Cortex of kidney (tissue), 1 donor: ENCODE measurements at places on chromosomes 2 and 18.

DNA sequence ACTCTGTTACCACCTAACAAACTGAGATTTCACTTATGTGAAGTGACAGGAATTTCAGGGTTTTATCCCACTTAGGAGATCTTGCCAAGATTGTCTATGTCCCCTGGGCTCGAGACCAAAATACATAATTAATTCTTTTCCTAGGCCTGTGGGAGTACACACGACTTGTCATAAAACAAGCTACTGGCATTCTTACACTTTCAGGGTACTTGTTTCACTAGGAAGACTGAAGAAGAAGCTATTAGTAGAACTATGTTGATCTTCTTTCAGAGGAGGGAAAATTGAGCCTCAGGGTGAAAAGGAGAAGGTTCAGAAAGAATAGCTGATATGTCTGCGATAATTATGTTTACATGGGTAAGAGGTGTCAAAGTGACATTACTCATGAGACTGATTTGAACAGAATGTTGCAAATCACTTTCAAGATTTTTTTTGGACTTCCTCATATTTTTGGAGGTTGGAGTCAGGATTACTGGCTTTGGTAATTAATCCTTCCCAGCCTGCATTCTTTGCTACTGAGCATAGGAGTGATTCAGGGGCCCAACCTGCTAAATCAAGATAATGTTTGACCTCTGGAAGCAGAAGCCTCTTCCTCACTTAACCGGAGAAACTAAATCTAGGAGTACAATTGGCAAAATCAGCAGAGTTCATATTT is 240.0 kb upstream of the NT5C1B start:
- no peak for DNase-seq

DNA sequence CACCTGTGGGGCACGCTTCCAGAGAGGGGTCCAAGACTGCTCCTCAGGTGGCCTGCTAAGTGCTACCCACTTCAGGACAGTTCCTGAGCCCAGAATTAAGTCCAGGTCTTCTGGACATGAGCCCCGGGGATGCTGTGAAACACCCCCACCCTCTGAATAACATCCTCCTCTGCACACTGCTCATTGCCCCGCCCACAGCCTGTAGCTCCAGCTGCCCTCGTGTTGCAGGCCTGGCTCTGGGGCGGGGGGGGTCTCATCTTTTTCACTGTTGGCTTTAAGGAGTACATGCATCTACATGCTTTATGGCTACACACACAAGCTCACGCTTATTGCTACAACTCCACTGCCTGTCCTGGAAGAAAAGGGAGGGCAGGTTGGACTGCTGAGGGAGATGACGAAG is 92.8 kb downstream of the PTGR3 start:
- DNase-seq = no peak

DNA sequence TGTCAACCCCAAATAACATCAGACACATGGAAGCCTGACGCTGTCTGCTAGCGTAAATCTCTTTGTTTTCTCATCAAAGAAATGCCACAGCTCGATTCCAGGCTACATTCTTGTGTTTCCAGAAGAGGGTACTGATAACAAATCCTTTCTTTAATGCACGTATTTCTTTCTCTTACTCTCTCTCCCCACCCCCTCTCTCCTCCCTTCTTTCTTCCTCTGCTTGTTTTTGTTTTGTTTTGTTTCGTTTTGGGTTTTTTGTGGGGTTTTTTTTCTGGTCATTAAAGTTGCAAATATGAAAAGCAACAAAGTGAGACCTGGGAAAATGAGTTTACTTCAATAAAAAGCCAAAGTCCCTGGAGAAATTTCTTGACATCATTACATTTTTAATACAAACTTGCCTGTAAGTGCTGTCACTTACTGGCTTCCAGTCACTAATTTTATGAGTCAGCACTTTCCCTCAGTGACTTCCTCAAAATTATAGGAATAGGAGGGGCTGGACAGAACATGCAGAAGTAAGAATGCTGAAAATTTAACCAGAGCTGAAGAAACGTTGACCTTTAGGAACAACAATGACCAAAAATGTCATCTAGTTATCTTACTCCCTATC is 106.7 kb upstream of the NABP1 start:
- DNase-seq = no peak

- DNase-seq = no peak
These were observed 113.7 kb upstream of the SPRED2 start for GRCh38 chr2:65545837-65546805.

DNA sequence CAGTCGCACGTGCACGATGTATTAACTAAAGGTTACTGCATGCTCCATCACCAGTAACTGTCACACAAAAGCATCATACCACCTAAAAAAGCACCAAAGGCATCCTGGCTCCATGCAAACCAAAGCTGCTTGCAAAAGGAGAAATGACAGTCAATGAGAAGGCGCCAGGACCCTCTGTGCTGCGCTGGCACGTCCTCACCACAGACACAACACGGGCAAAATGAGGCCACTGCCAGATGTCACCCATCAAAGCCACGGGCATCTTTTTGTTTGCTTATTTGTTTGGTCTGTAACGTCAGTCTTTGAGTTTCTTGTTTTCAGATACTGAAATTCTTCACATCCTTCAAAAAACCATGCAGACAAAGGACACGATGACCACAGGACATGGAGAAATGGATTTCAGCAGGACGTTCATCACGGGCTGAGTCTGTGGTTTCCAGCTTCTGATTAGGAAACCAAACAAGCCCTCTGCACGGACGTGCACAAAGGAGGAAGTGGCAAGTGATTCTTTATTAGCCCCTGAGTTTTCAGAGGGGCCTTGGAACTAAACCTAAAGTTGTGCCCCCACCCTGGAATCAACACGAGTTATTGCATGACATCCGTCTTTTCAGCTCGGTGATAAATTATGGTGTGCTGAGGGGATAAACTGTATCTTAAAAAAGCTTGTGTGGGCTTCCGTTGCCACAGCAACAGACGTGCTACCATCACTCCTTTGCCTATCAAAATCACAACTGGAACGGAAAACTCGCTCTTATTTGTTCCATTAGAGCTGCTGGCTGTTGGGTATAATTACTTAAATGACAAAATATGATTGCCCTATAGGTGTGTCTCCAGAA is 181.8 kb downstream of the EIPR1 start:
- no peak for DNase-seq

DNA sequence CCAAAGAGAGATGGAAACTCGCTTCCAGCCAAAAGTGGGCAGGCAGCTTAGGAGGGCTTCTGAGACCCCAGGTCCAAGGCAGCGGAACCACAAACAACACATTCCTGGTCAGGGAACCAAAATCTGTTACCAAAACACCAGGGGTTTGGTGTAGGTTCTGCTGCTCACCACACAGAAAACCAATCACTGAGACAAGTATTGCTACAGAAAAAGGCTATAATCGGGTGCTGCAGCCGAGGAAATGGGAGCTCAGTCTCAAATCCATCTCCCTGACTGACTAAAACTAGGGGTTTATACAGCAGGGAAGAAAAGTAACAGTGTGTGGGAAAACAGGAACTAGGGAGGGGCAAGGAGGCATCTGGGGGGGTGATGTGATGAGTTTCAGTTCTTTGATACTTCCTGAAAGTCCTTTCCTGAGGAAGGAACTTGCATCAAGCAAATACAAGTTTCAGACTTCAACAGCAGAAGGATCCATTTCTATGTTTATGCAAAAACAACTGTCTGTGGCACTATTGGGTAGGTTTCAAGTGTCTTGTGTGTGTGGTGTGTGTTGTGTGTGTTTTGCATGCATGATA is 108.0 kb downstream of the FAM168B start:
- no peak for DNase-seq

DNA sequence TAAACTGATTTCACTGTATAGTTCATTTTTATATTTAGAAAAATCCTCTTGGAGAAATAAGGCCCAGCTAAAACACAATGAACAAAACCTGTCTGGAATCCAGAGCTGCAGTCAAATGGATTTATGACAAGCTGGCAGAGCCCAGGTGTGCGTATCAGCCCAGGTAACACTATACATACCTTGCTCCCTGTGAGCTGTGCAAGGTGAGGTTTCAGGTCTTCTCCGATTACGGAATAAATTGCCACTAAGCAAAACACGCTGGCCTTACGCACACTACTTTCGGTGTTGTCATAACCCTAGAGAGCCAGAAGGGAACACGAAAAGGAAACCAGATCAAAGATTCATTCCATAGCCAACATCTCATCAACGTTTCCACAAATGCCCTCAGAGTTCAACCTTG is 61.9 kb upstream of the TFCP2L1 start:
- no peak for DNase-seq

- DNase-seq = no peak
These were observed 62.9 kb downstream of the SETBP1 start for GRCh38 chr18:44743631-44744030.

DNA sequence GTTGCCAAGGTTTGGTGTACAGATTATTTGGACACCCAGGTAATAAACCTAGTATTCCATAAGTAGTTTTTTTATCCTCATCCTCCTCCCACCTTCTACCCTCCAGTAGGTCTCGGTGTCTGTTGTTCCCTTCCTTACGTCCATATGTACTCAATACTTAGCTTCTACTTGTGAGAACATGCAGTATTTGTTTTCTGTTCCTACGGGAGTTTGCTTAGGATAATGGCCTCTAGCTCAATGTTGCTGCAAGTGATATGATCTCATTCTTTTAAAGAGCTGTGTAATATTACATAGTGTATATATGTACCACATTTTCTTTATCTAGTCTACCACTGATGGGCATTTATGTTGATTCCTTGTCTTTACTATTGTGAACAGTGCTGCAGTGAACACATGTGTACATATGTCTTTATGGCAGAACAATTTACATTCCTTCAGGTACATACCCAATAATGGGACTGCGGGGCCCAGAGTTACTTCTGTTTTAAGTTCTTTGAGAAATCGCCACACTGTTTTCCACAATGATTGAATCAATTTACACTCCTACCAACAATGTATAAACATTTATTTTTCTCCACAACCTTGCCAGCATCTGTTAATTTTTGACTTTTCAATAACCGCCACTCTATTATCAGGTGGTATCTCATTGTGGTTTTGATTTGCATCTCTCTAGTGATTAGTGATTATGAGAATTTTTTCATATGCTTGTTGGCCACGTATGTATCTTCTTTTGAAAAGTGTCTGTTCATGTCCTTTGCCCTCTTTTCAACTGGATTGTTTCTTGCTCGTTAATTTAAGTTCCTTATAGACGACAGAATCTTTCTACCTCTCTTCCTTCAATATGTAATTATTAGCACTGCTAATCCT is 88.0 kb downstream of the MEMO1 start:
- DNase-seq = no peak

- DNase-seq = no peak
These were observed 11.7 kb downstream of the PROC start for GRCh38 chr2:127429844-127430425.

DNA sequence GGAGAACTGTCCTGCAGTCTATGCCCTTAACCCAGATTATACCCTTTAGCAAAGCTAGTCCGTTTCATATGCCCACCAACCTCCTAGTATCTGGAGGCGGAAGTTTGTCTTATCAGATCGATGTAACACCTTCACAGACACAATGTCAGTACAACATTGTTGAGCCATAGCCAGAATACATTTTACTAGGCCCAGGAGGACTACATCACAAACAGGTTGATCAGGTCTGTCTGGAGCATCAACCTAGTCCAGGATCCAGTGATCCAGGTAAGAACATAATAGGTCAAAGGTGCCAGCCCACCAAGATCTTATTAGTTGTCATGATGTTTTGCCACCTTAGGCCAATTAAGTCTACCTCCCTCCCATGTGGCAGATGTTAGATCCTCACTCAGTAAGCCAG is 2.0 kb upstream of the TPRKB start:
- DNase-seq = no peak

- no peak for DNase-seq
These were observed 7.1 kb upstream of the GALNT3 start for GRCh38 chr2:165801176-165801575.

GRCh38 chr2:8426550-8426949 is 255.3 kb upstream of the ID2 start:
- no peak for DNase-seq

DNA sequence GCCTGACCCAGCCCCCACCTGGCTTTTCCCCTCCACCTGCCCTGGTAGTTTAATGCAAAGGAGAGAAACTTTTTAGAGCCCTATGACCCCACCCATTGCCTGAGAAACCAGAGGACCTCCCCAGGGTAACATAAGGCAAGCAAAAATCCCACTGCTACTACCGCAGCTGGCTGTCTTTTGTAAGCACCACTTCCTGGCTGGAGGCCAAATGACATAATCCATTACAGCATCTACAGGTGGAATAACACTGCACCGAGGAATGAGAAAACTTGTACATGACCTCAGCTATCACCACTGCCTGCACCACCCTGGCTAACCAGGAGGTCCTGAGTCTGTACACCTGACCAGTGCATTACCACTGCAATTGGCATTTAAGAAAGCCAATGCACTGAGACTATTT is 149.6 kb upstream of the GALNT5 start:
- no peak for DNase-seq
